ENCODE measurements at places on chromosomes 5 and 9. TPM values are rescaled to one million over a fixed set of nuclear protein-coding genes. Genes with fewer than 3 reads are reported as not detected.

The PCDHGA8 gene
- total RNA-seq, result 1.3 TPM

The PCDHB5 gene
- 0.56 TPM for total RNA-seq

The SPINK6 gene
- not detected for total RNA-seq

The EIF4EBP3 gene
- 0.75 TPM for total RNA-seq

The GLRA1 gene
- total RNA-seq, result not detected

The DOK3 gene
- 2.5 TPM for total RNA-seq

The CTSV gene
- 0.54 TPM for total RNA-seq

The PCDHB14 gene
- total RNA-seq, result 1.6 TPM

The TAS2R1 gene
- not detected for total RNA-seq

The GOLM1 gene
- 73.6 TPM for total RNA-seq

The IFNK gene
- not detected for total RNA-seq

The GHR gene
- 0.66 TPM for total RNA-seq

The NDUFB6 gene
- total RNA-seq, result 75.8 TPM

The NTRK2 gene
- total RNA-seq, result 0.09 TPM

The ARID3C gene
- total RNA-seq, result 0.09 TPM

The MAML1 gene
- total RNA-seq, result 5.6 TPM

The NPM1 gene
- 1,513 TPM for total RNA-seq

Data from endothelial cell of coronary artery (primary cell).